HS-27A (cell line): ENCODE measurements at places on chromosomes 16 and 17.

GRCh38 chr17:37081287-37081686, 132.5 kb downstream of the AATF start:
- no peak for DNase-seq

GRCh38 chr17:66638707-66639479, 196.0 kb upstream of the CACNG5 start:
- DNase-seq = no peak

GRCh38 chr17:17689312-17689711, 8.1 kb downstream of the RAI1 start:
- DNase-seq = no peak

DNA sequence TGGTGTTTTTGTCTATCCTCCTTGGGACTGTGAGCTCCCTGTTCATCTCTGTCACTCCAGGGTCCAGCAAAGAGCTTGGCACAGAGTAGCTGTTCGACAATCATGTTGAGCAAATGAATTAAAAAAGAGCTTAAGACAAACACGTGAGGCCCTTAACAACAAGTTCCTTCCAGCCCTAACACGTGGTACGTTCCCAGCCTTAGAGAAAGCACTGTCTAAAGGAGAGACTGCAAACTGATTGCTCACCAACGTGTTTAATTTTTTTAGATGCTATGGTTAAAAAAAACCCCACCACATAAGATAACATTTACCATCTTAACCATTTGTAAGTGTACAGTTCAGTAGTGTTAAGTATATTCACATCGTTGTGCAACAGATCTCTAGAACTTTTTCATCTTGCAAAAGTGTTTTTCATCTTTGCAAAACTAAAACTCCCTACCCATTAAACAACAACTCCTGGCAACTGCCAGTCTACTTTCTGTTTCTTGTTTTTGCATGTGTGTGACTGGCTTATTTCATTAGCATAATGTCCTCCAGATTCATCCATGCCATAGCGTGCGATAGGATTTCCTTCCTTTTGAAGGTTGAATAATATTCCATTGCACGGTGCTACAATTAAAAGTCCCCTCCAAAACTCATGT, 28.2 kb downstream of the LAT start:
- no peak for DNase-seq

DNA sequence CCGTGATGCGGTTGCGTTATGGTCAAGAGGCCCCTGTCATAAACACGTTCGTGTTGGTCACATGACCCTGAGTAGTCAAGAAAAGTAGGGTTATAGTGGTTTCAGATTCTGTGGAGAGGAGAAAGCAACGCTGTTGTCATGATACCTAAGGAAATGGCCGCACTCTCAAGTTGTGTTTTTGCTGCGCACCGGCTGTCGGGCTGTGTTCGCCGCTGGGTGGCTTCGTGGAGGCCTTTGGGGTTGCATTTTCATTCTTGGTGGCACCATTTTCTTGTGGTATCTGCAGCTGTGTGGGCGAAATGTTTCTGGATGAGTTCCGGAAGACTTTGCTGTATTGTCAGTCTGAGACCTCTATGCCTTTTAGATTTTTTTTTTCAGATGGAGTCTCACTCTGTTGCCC, 35.0 kb downstream of the DEF8 start:
- DNase-seq = no peak

DNA sequence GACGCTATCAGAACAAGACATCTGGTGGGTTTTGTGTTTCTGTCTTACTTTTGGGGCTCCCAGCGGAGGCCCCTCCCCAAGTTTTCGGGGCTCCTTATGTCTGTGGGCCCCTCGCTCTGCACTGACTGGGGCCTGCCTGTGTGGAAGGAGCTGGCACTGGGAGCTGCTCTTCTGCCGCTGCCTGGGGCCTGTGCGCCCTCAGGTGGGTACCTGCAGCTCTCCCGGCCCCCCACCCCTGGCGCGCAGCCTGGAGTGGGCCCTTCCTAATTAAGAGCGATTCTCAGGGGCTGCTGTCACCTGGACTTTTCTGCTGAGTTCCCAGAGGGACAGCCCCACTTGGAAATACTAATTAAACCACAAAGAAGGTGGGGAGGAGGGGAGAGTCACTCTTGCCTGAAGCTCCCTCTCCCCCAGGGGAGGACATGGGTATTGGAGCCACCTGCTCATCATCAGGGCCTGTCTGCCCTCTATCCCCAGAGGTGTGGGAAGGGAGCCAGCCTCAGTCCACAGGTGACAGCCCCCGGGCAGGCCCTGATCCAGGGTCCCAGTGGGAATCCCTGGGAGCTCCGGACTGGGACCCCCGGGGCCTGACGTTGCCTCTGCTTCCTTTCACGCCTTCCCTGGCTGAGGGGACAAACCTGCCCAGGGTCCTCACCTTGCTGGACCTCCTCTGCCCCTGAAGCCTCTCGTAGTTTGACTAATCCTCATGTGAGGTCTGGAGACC, 36.5 kb downstream of the GSE1 start:
- DNase-seq = no peak

GRCh38 chr16:66467611-66468010, 40.5 kb downstream of the BEAN1 start:
- DNase-seq = no peak

GRCh38 chr16:81876273-81876900, 97.3 kb downstream of the PLCG2 start:
- no peak for DNase-seq

- no peak for DNase-seq
Observed at GRCh38 chr17:77453613-77454241, 313.0 kb downstream of the SEC14L1 start.
